ENCODE measurements at places on chromosomes 2 and 18. TPM values are rescaled to one million over a fixed set of nuclear protein-coding genes. Genes with fewer than 3 reads are reported as not detected.

The SLC9A4 gene
- not detected for total RNA-seq

The EIPR1 gene
- total RNA-seq, result 43.2 TPM

The G6PC2 gene
- not detected for total RNA-seq

The SERPINB12 gene
- not detected for total RNA-seq

The ZNF638 gene
- total RNA-seq, result 65.9 TPM

The GAREM2 gene
- 7.0 TPM for total RNA-seq

The DNMT3A gene
- 5.9 TPM for total RNA-seq

The PDK1 gene
- total RNA-seq, result 3.0 TPM

The TACR1 gene
- 0.29 TPM for total RNA-seq

The RUFY4 gene
- not detected for total RNA-seq

The TUBA4B gene
- 0.26 TPM for total RNA-seq

The ADRA2B gene
- total RNA-seq, result 0.06 TPM

The GBX2 gene
- 3.2 TPM for total RNA-seq

The CCBE1 gene
- total RNA-seq, result 10.6 TPM

The HOXD1 gene
- 0.21 TPM for total RNA-seq

The CFAP53 gene
- total RNA-seq, result 0.13 TPM

The TFCP2L1 gene
- total RNA-seq, result 0.95 TPM

The HOXD9 gene
- total RNA-seq, result 1.7 TPM

The SLC5A7 gene
- not detected for total RNA-seq

The HMSD gene
- not detected for total RNA-seq

The CERKL gene
- total RNA-seq, result 0.17 TPM

Measured in A549 treated with RU486 at 1 μM for 4 hours (cell line).